ENCODE measurements at places on chromosomes 13 and 19. TPM values are rescaled to one million over a fixed set of nuclear protein-coding genes. Genes with fewer than 3 reads are reported as not detected.

SSC5D gene
- total RNA-seq, result 19.5 TPM

BORCS8 gene
- 6.3 TPM for total RNA-seq

LRRC63 gene
- not detected for total RNA-seq

SMIM44 gene
- total RNA-seq, result not detected

S1PR2 gene
- 40.0 TPM for total RNA-seq

CGB3 gene
- not detected for total RNA-seq

FPR1 gene
- 0.68 TPM for total RNA-seq

CYP4F2 gene
- total RNA-seq, result not detected

CYP4F11 gene
- not detected for total RNA-seq

THSD8 gene
- total RNA-seq, result not detected

ZNF20 gene
- 12.5 TPM for total RNA-seq

FBXO17 gene
- 42.8 TPM for total RNA-seq

CEACAM8 gene
- total RNA-seq, result not detected

PLEKHA4 gene
- 28.0 TPM for total RNA-seq

IGSF23 gene
- not detected for total RNA-seq

C19orf67 gene
- total RNA-seq, result not detected

ZNF560 gene
- total RNA-seq, result 0.58 TPM

NLRP11 gene
- not detected for total RNA-seq

CEACAM19 gene
- total RNA-seq, result 1.4 TPM

ANGPTL8 gene
- total RNA-seq, result not detected

CGB2 gene
- not detected for total RNA-seq

WDR88 gene
- total RNA-seq, result not detected

PHLDB3 gene
- 12.9 TPM for total RNA-seq

ZNF554 gene
- total RNA-seq, result 3.1 TPM

ZNF320 gene
- total RNA-seq, result 5.5 TPM

KIR2DL4 gene
- total RNA-seq, result not detected

METTL21C gene
- not detected for total RNA-seq

ZNF724 gene
- 0.34 TPM for total RNA-seq

PLIN5 gene
- total RNA-seq, result not detected

RAB3D gene
- 9.9 TPM for total RNA-seq

CPB2 gene
- total RNA-seq, result not detected

NBEA gene
- total RNA-seq, result 2.6 TPM

CDX2 gene
- total RNA-seq, result not detected

DAND5 gene
- not detected for total RNA-seq

AP1M2 gene
- 2.3 TPM for total RNA-seq

Data from pericardium fibroblast (primary cell).